ENCODE measurements at places on chromosomes 7 and 10.

GRCh38 chr7:28592861-28593260 lies 180.5 kb downstream of the CREB5 start:
- no peak for DNase-seq

GRCh38 chr10:126013489-126014281 lies 117.3 kb downstream of the FANK1 start:
- DNase-seq = no peak

DNA sequence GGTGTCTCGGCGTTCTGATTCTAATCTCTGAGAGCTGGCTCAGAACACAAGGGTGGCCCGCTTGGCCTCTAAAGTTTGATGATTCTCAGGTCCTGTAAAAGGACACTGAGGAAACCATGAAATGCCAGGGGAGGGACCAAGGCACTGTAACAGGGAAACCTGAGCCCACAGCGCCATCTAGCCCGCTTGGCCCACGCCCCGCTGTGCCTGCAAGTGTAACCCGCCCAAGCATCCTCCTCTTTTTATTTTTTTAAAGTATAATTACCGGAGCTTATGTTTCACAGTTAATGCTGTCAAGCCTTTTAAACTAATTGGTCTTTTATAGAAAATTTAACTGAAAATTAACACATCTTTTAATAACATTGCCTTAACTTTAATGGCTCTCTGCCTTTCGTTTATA lies 734.7 kb downstream of the KCNMA1 start:
- no peak for DNase-seq

DNA sequence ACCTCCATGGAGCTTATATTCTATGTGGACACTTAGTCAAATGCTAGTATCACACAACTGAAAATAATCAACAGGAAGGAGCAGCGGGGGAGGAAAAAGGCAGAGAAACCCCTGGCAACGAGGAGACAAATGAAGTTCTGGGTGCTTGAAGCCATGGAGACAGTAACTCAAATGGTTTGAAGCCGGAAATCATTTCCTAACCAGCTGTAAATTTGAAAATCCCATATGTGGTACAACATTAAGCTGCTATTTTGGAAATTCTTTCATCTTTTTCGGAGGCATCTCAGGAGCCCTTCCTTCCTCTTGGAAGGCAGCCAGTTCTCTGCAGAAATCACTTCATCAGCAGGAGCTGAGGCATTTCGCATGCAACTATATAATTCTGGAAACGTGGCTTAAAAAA lies 91.4 kb downstream of the PPP1R3C start:
- DNase-seq = no peak

DNA sequence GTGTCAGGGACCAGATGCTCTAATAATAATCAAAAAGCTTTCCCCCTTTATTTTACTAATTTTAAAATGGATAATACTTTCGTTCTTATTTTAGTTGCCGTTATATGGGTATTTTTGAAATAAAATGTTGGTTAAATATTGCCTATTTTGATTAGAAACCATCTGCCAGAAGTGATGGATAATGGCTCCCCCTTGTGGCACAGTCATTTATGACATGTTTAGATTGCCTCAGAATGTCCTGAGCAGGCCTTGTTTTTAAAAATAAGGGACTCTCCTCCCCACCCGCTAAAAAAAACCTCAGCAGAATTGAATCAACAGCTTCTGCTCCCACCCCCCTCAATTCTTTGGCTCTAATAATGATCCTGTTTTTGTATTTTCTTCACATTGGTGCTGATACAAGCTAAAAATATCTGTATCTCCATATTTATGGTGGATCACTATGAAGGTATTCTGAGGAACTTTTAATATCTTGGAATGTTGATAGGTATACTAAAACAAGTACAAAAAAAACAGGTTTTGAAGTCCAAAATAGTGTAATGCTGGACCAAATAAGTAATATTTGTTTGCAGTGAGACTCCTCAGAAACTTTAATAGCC lies 38.8 kb downstream of the TMEM60 start:
- no peak for DNase-seq

DNA sequence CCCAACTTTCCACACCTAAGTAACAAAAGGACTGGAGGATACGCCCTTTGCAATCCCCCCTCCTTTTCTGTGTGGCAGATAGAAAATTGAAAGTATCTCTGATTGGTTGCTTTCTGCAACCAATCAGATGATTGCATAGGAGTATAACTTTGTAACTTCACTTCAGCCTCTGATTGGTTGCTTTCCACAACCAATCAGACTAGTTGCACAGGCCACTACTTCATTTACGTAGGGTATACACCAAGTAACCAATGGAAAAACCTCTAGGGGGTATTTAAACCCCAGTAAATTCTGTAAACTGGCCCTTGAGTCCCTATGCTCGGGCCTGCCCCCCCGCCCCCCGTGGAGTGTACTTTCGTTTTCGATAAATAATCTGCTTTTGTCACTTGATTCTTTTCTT lies 1080.4 kb downstream of the CNTNAP2 start:
- DNase-seq = no peak

GRCh38 chr7:93218997-93219827 lies 7.1 kb downstream of the HEPACAM2 start:
- DNase-seq = no peak

DNA sequence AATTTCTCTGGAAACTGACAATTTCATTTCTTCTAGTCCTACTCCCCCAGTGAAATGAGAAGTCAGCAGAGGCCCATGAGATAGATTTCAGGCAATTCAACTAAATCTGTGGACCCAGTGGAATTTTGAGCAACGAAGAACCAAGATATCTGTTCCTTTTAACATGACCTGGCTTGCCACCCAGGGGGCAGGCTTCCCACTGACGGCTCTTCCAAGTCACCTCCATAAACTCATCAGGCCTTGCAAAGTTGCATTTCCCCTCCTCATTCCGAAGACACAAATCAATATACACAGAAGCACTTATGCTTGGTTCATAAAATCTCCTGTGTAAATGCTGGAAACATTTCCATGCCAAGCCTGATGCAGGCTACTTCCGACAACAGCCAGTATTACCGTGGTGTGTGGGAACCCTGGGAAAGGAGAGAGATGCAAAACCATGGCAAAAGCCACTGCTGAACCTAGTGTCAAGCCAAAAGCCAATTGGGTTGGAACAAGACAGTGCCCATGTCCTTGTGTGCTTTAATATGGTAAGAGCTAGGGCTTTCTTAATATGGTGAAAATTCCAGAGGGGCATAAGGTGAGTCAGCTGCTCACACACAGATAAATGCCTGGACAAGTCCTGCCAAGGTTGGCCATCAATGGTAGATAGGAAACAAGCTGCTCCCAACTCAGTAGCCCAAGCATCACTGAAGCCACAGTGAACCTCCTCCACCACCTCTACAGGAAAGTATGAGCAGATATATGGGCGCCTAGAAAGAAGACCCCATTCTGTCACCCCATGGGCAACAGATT lies 1.6 kb downstream of the FRMD4A start:
- DNase-seq = no peak

DNA sequence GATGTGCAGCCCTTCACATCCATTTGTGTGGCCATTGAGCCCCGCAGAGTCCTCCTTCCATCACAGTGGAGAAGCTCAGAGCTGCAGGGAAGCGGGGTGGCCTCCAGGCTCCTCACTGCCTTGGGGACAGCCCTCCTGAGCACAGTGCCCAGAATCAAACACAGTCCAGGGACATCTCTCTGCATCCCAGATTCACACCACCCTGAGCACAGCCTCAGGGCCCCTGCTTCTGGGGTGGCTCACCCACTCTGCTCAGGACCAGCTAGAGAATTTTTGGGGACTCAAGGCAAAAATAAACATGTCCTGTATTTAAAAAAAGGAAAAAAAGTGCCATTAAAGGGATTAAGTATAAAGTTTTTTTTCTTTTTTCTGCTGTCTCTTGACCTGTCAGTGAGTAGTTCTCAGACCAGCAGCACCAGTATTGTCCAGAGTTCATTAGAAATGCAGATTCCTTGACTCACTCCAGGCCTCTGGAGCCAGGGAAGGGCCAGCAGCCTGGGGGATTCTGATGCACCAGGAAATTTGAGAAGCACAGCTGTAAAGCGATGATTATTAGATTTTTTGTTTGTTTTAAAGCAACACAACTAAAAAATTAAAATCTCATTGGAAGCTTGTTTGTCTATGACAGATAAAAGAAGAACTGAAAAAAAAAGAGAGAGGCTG lies 61.6 kb downstream of the ARHGAP22 start:
- DNase-seq = no peak

GRCh38 chr10:6721964-6722615 lies 142.0 kb upstream of the PRKCQ start:
- DNase-seq = no peak

DNA sequence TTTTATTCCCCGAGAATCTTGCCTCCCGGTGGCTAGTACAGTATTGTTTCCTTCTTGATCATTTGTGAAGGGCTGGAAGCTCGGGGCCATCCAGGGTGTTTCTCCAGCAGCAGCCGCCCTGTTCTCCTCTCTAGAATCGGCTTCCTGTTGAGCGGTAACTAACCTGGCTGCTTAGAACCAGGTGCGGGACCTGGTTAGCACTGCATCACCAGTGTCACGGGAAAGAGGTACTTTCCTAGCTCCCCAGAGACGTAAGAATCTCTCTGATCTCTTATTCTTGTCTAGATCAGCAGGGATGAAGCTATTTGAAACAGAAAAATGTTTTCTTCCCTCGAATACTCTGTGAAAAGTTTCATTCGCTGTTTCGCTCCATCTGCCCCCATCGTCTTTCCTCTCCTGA lies 239.2 kb downstream of the CELF2 start:
- DNase-seq = no peak

DNA sequence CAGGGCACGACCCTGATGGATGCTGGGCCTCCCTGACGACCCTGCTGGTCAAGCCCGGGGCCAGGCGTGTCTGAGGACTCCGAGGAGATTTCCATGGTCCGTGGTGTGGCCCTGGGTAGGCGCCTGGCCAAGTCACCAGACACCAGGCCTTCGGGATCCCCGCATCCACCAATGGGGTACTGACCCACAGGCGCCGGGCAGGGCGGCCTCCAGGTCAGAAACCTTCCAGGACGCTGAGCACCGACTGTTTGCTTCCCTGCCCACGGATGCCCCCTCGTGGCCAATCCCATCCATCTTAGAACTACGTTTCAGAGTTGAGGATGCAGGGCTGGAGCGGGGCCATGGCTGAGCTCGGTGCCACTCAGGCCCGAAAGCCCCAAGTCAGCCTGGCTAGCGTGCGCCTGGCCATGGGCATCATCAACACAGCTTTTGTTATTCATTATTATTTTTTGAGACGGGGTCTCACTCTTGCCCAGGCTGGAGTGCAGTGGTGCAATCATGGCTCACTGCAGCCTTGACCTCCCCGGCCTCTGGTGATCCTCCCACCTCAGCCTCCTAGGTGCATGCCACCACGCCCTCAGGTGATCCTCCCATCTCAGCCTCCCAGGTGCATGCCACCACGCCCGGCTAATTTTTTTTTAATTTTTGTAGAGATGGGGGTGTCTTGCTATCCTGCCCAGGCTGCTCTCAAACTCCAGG lies 7.1 kb upstream of the AMZ1 start:
- DNase-seq = peak; percentile 44

DNA sequence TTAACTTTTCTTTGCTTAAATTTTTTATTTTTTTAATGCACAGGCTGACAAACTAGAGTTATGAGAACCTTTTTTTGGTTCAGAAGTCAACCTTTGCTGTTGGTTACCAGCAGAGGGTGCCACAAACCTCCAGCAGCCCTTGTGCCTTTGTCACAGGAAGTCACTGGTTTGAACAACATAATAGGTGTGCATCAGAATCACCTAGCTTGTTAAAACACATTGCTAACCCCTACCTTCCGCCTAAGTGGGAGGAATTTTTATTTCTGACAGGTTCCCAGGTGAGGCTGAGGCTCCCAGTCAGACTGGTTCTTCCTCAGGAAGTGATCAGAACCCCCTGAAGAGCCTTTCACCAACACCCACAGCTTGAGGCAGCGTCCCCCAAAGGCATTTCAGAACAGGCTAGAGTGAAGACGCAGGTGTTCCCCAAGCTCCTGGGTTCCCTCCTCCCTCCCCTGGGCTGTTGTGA lies 22.6 kb upstream of the VDAC2 start:
- DNase-seq = peak; percentile 54

DNA sequence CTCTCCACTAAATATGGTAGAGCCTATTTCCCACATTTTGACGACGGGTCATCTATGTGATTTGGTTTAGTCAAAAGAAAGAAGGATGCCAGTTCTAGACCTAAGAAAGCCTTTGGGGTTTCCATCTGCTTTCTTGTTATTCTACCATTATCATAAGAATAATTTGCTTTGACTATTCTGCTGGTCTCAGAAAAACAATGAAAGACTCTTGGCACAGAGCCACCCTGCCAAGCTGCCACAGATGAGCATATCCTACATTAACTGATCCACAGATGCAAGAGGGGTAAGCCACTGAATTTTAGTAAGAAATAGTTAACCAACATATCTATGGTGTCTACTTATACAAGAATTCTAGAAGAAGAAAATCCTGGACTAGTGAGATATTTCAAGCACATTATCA lies 158.6 kb upstream of the MAGI2 start:
- DNase-seq = no peak

GRCh38 chr7:40541336-40541735 lies 406.5 kb downstream of the SUGCT start:
- DNase-seq = no peak

GRCh38 chr7:13117103-13117502 lies 429.7 kb downstream of the ARL4A start:
- no peak for DNase-seq

DNA sequence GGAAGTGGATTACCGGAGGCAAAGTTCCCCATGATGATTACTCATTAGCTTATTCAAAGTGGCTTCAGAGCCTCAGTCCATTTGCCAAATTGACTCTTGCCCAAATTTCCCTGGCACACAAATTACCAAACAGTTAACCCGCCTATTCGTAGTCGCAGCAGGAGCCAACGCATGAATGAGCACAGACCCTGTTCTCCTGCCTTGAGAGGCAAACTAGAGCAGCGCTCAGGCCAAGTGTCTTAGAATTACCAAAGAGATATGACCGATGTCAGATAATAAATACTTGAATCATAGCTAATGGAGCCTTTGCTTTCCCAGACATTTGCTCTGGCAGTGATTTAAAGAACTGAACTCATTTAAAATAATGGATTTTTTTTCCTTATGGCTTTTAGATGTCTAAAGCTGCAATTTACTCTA lies 64.9 kb downstream of the CTTNBP2 start:
- DNase-seq = no peak

- no peak for DNase-seq
Observed at GRCh38 chr7:35605760-35606159, 89.2 kb downstream of the HERPUD2 start.

DNA sequence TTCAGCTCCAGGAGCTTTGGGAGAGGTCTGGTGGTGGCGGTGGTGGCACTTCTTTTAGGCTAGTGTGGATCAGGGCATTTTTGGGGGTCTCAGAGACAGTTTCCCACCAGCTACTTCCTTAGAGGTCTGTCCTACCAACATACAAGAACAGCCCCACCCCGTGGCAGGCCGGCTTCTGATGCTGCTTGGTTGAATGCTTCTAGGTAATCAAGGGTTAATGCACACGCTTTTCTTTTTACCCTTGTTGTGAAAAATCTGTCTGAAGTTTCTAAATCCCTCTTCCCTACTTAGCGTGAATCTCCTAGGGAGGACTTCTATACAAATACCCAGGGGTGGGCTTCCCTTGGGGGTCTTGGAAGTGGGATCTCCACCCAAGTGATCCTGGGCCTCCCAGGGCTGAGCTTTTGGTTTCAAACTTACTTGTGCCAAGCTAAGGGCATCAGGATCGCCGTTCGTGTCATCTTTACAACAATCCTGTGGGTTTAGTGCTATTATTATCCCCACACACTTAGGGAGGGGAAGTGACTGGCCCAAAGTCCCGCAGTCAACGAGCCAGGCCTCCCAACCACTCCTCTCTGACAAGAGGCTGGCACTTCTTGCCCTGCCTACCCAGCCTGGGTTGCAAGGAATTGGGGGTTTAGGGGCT lies 1.7 kb downstream of the SH2B2 start:
- DNase-seq = no peak
